Large intestine (tissue), 12 donors: ENCODE measurements at places on chromosomes 6 and 20. TPM values are rescaled to one million over a fixed set of nuclear protein-coding genes. Genes with fewer than 3 reads are reported as not detected.
A peak's percentile ranks its signal among the peaks of the same experiment; 100 is the strongest.

- DNase-seq = no peak
Observed at GRCh38 chr6:154298297-154298696, 58.3 kb downstream of the IPCEF1 start.

The KCNG1 gene
- polyA plus RNA-seq = 29.8 TPM

- no peak for DNase-seq
Observed at GRCh38 chr6:15410752-15411151, 164.9 kb downstream of the JARID2 start.

DNA sequence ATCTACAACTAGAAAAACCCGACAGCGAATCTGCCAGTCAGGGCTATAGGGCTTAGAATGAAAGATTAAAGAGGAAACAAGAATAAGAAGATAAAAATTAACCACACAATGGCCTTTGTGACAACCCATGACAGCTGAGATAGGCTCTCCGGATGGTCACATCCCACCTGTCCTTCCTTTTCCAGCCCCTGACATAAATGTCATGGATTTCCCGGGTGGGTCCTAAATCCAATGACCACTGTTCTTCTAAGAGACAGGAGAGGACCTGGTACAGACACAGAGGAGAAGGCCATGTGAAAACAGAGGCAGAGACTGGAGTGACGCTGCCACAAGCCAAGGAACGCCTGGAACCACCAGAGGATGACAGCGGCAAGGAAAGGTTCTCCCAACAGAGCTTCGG, 41.8 kb downstream of the ATXN1 start:
- DNase-seq = no peak

- peak; percentile 45 for DNase-seq
Observed at GRCh38 chr20:52312132-52312729, 120.7 kb upstream of the ZFP64 start.

DNA sequence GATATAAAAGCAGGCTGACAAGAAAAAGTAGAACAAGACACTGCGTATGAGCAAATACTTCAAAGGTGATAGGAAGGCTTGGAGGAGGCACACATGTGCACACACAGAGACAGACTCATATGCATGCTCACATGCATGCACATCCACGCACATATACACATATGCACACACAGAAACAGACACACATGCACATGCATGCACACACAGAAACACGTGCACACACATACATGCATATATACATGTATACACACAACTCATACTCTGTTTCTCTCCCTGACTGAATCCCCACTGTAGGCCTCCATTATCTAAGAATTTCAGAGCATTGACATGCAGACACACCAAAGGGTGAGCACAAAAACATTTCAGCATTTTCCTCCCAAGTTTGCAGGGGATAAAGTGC, 43.7 kb downstream of the VGLL2 start:
- DNase-seq = no peak

DNA sequence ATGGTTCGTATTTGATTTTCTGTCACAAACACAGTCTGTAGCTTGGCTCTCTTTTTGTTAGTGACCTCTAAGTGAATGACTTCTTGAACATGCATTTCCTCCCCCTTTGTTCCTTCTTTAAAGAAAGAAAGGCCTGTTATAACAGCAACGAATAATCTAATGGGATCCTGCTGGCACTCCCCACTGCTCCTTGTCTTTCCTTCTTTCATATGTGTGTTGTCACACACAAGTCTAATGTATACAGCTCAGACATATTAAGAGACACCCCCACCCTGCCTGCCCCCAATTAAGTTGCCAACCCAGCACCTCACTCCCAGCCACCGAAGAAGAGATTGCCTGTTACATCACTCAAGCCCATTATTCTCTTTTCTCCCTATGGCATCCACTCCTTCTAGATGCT, 4.9 kb upstream of the SAMD5 start:
- DNase-seq = no peak

DNA sequence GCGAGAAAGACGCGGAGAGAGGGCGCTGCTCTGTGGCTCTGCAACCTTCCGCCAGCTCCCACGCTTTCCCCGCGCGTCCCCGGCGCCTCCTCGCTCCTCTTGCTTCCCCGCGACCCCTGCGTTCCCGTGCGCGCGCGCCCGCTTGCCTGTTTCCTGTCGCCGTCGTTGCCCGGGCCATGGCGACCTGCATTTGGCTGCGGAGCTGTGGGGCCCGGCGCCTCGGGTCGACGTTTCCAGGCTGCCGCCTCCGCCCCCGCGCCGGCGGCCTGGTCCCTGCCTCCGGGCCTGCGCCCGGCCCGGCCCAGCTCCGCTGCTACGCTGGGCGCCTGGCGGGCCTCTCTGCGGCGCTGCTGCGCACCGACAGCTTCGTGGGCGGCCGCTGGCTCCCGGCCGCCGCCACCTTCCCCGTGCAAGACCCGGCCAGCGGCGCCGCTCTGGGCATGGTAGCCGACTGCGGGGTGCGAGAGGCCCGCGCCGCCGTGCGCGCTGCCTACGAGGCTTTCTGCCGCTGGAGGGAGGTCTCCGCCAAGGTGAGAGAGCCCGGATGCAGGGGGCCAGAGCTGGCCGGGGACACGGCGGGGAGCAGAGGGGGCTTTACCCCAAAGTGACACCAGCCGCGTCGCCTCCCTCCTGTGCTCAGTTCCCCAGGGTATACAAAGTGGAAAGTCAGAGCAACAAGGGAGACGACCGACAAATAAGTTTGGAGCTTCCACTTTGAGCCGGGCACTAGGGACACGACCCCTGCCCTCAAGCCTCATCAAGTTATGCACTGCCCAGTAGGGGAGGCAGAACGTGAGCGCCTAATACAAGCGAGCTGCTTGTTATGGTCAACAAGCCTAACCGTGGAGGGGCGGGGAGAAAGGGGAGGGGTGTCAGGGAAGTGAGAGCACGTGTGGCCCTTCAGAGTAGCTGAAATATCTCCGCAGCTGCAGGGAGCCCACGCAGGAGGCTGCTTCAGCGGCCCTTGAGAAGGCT, at the start of gene ALDH5A1:
ALDH5A1 (plus strand) TSS at position 149 of the 975 bp plus-strand sequence; CDS start at position 177, 28 bp downstream.
- DNase-seq = peak; percentile 90

DNA sequence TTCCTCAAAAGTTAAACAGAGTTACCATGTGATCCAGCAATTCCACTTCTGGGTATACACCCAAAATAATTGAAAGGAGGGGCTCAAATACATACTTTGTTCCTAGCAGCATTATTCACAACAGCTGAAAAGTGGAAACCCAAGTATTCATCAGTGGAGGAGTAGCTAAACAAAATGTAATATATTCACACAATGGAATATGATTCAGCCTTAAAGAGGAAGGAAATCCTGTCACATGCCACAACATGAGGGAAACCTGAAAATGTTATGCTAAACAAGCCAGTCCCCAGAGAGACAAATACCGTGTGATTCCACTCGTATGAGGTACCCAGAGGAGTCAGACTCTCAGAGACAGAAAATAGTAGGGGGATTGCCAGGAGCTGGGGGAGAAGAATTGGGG, 44.5 kb downstream of the PXDC1 start:
- no peak for DNase-seq

The HLA-DRB1 gene
- 159 TPM for polyA plus RNA-seq

The GABRR2 gene
- 0.55 TPM for polyA plus RNA-seq

The SPAG4 gene
- 1.5 TPM for polyA plus RNA-seq

The NOX3 gene
- not detected for polyA plus RNA-seq

DNA sequence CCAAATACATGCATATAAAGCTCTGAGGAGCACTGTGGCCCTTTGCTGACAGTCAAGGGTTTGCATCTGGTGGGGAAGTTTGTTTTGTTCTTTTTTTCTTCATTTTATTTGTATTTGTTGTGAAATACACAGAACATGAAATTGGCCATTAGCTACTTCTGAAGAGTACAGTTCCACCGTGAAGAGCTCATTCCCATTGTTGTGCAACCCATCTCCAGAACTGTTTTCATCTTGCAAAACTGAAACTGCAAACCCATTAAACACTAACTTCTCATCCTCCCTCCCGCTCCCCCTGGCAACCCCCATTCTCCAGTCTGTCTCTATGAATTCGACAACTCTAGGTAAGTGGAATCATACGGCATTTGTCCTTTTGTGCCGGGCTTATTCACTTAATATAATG, 231.3 kb downstream of the TFAP2C start:
- DNase-seq = no peak

The SCRT2 gene
- polyA plus RNA-seq = 0.01 TPM

GRCh38 chr6:17354700-17355403, 38.5 kb upstream of the CAP2 start:
- DNase-seq = peak; percentile 4

DNA sequence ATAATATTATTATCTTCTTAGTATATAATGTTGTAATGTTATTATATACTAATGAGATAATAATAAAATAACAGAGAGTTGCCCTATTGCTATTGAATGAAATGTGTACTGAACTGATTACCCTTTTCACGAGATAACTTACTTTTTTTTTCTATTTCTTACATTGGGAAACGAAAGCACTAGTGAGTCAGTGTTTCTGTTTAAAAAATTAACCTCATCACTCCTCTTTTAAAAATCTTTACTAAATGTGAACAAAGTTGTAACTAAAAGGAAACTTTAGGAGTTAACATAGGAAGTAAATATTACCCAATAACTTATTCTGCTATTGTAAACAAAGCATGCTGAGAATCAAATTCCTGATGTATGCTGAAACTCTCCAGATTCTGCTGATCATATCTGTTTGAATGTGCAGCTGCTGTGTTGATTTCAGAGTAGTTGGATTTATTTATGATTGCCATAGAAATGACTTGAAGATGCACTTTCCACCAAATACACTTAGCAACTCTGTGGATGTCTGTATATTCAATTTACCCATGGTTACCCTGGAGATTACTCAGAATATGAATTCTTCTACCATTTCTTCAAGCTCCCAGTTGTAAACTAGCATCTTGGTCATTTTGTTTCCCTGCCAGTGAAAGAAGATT, 523.4 kb downstream of the TENT5A start:
- peak; percentile 26 for DNase-seq

DNA sequence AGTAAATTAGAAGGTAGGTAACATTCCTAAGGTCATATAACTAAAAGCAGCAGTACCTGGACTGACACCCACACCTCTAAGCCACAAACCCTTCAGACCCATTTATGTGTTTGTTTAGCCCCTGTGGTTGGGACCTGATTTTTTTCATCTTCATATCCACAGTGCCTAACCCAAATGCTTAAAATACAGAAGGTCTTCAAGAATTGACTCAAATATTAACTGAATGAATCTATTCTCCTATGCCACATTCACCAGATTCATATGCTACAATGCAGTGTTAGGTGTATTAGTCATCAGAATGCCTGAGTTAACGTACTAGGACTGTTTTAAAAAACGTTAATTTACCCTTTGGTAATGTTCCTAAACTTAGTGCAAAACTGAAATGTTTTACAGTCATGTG, 124.8 kb downstream of the AHI1 start:
- no peak for DNase-seq

- DNase-seq = no peak
Observed at GRCh38 chr6:111564482-111564945, 41.2 kb downstream of the TRAF3IP2 start.

- DNase-seq = peak; percentile 49
Observed at GRCh38 chr20:38126932-38127621, 38.0 kb downstream of the TGM2 start.

The OVOL2 gene
- 4.4 TPM for polyA plus RNA-seq

The HSPA12B gene
- 6.3 TPM for polyA plus RNA-seq

The SLC22A23 gene
- 34.7 TPM for polyA plus RNA-seq

- no peak for DNase-seq
Observed at GRCh38 chr6:148713921-148714320, 32.9 kb upstream of the UST start.

The CDYL gene
- 15.4 TPM for polyA plus RNA-seq

DNA sequence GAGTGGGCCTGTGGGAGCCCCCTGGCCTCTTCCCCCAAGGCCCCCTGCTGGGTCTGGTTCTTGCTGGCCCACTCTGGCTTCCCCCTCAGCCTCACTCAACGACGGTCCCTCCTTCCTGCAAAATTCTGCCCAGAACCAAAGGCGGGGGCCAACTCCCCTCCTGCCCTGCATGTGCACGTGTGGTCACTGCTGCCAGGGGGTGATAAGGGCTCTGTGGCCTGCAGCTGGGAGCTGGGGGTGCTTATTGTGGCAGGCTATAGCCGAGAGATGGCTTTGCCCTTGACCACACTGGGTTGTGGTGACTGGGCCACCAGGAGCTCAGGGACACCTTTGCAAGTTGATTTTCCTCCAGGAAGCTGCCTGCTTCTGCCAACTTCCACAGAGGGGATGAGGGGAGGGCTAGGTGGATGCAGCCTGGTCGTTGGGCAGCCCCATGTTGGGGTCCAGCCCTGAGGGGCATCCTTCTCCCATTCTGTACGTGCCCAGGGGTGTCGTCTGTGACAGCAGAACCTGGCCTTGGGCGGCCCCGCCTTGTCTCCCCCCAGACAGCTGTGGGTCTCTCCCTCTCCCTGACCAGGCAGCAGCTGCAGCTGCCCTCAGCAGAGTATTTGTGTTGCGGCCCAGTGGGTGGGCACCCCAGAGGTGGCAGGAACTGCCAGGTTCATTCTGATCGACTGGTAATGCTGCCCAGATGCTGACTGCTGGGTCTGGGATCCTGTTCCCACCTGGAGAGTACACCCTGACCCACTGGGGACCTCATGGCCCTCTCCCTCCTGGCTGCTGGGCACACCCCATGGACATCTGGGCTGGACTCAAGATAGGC, 5.6 kb downstream of the TCEA2 start:
- DNase-seq = no peak

- DNase-seq = no peak
Observed at GRCh38 chr20:46229478-46230105, 78.7 kb downstream of the CDH22 start.

The PRICKLE4 gene
- polyA plus RNA-seq = 3.7 TPM

DNA sequence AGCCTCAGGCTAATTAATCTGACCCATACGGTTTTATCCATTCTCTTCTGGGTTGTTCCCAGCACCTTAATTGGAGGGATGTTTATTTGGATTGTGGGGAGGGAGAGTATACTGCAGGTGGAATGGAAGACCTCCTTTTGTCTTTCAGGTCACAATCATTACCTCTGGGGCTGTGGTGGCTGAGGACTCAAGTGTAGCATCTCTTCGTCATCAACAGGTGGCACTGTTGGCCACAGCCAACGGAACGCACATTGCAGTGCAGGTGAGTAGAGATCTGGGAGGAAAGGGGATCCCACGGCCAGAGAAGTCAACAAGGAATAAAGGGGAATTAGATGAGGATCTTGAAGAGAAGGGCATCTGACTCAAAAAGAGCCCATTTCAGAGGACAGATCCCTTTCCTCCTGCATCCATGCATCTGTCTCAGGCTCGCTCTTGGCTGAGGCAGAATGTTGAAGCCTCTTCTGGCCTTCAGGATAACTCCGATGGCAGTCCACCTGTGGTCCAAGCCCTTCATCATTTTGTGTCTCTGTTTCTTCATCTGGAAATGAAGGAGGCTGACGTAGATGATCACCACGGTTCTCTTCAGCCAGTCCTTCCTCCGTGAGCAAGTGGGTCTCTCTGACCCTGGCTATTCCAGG, 3.2 kb upstream of the DEF6 start:
- DNase-seq = no peak

The LRFN2 gene
- 0.76 TPM for polyA plus RNA-seq

DNA sequence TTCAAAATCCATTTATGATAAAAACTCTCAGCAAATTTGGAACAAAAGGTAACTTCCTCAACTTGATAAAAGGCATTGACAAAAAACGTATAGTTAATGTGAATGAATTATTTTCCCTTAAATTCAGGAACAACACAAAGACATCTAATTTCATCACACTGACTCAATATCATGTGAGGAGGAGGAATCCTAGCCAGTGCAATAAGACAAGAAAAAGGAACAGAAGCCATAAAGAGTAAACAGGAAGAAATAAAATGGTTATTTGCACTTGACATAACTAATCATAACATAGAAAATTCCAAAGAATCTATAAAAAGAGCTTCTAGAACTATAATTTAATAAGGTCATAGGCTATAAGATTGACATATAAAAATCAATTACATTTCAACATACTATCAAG, 31.4 kb downstream of the CHD6 start:
- DNase-seq = no peak
